ENCODE measurements at places on chromosomes 12 and 14.
A peak's percentile ranks its signal among the peaks of the same experiment; 100 is the strongest.

- DNase-seq, result no peak
These were observed 348.5 kb downstream of the EGLN3 start for GRCh38 chr14:33602396-33602795.

DNA sequence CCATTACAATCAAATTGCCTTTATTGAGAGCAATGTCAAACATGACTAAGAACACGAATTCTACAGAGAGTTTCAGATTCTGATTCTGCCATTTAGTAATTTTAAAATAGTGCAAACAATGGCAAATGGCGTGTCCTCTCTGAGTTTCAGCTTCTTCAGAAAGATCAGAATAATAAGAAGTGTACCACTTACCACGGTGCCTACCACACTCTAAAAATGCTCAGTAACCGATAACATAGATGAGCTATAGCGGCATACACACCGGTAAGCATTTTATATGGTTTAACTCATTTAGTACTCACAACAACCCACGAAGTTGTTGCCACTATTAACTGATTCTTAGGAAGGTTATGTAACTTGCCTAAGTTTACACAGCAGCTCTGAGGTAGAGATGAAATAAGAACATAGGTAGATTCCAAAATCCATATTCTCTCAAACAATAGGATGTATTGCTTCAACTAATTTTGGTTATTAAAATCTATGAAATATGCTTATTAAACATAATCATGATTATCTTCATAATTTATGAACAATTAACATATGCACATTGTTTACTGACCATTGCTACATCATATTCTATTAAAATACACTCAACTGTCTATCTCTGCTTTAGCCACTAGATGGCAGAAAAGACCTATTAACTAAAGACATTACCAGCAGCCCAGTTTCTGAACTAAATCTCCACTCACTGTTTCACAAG, 38.3 kb downstream of the SLC6A15 start:
- DNase-seq, result no peak

DNA sequence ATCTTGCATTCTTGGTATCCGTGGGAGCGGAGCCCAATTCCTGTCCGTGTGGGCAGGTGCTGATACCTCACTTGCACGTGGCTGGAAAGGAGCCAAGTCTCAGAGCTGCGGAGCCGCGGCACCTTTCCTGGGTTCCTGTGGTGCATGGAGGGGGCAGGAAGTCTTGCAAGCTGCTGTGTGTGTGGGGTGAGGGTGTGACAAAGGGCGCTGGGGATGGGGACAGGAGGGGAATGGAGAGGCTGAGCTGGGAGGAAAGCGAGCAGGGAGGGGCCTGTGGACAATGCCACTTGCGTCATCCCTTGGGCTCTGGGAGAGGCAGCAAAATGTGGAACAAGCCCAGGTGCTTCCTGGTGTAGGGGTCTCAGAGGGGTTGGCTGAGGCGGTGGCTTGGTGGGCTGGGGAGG, 86.7 kb downstream of the CALM1 start:
- DNase-seq, result peak; percentile 37

- DNase-seq, result peak; percentile 5
These were observed 198.7 kb upstream of the DCN start for GRCh38 chr12:91381309-91381804.

- no peak for DNase-seq
These were observed 20.8 kb upstream of the PYROXD1 start for GRCh38 chr12:21416511-21417121.

DNA sequence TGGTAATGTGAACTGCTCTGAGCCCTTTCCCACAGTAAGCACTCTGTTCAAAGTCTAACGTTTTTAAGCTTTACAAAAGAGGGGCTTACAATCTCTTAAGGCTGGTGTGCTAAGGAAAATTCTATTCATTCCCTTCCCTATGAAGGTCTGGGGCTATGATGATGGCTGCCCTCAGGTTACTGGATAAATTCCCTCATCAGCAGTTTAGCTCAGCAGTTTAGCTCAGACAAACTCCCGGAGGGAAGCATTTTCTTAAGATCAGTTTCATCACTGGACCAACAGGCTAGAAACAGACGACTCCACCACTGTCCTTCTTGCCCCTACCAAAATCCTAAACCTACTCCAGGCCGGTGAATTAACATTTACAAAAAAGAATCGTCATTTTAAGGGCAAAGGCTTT, 19.1 kb downstream of the ERP29 start:
- DNase-seq, result no peak
